ENCODE measurements at places on chromosomes 1 and 21. TPM values are rescaled to one million over a fixed set of nuclear protein-coding genes. Genes with fewer than 3 reads are reported as not detected.

GRCh38 chr1:87673748-87674147 lies 345.1 kb downstream of the LMO4 start:
- ATAC-seq, result no peak

DNA sequence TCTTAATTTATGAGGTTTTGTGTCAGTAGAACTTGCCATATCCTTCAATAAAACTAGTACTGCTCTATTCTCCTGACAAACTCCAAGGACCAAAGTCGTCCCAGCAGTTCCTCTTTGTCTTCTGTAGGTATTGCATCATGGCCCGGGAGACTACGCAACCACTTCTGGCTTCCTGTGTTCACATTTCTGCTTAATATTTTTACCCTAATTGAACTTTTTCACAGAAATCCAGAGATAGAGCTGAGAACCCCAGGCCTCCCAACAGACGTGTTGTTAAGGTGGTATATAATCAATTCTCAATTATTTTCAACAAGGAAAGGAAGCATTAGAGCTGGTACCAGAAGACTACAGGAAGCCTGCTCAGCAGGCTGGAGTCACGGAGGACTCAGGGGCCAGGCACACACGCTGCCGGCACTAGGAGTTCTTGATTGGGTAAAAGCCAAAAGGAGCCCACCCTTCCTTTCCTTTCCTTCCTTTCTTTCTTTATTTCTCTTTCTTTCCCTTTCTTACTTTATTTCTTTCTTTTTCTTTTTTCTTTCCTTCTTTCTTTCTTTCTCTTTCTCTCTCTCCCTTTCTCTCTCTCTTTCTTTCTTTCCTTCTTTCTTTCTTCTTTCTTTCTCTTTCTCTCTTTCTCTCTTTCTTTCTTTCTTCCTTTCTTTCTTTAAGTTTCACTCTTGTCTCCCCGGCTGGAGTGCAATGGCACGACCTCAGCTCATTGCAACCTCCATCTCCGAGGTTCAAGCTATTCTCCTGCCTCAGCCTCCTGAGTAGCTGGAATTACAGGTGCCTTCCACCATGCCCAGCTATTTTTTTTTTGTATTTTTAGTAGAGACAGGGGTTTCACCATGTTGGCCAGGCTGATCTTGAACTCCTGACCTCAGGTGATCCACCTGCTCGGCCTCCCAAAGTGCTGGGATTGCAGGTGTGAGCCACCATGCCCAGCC lies 173.7 kb downstream of the ZBTB18 start:
- ATAC-seq, result no peak

GRCh38 chr1:3789421-3790300 lies 6.6 kb downstream of the LRRC47 start:
- ATAC-seq, result no peak

Gene C1orf141
- not detected for total RNA-seq

GRCh38 chr1:212622906-212623305 lies 14.3 kb downstream of the ATF3 start:
- ATAC-seq, result no peak

- peak; percentile 89 for ATAC-seq
These were observed 269.5 kb downstream of the HHAT start for GRCh38 chr1:210598135-210598652.

Gene STIL
- total RNA-seq, result 8.2 TPM

- no peak for ATAC-seq
These were observed 1.8 kb upstream of the TFF2 start for GRCh38 chr21:42352441-42353095.

Gene RHD
- total RNA-seq, result not detected

Gene GPR89B
- 6.8 TPM for total RNA-seq
